ENCODE measurements at places on chromosomes 13 and 19. TPM values are rescaled to one million over a fixed set of nuclear protein-coding genes. Genes with fewer than 3 reads are reported as not detected.

GRCh38 chr19:4557144-4557970, 2.1 kb downstream of the SEMA6B start:
- peak; percentile 38 for DNase-seq

The KLK15 gene
- total RNA-seq: not detected

- DNase-seq: peak; percentile 83
These were observed 379.4 kb downstream of the KLF12 start for GRCh38 chr13:73754727-73755292.

The RFX2 gene
- 2.6 TPM for total RNA-seq

DNA sequence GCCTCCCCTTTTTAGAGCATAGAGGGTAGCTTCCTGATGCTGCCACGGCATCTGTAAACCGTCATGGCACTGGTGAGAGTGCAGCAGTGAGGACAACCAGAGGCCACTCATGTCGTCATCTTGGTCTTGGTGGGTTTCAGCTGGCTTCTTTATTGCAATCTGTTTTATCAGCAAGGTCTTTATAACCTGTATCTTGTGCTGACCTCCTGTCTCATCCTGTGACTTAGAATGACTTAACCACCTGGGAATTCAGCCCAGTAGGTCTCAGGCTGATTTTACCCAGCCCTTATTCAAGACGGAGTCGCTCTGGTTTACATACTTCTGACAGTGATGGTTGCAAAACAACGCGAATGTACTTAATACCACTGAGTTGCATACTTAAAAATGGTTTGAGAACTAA, 14.4 kb upstream of the FBN3 start:
- no peak for DNase-seq

DNA sequence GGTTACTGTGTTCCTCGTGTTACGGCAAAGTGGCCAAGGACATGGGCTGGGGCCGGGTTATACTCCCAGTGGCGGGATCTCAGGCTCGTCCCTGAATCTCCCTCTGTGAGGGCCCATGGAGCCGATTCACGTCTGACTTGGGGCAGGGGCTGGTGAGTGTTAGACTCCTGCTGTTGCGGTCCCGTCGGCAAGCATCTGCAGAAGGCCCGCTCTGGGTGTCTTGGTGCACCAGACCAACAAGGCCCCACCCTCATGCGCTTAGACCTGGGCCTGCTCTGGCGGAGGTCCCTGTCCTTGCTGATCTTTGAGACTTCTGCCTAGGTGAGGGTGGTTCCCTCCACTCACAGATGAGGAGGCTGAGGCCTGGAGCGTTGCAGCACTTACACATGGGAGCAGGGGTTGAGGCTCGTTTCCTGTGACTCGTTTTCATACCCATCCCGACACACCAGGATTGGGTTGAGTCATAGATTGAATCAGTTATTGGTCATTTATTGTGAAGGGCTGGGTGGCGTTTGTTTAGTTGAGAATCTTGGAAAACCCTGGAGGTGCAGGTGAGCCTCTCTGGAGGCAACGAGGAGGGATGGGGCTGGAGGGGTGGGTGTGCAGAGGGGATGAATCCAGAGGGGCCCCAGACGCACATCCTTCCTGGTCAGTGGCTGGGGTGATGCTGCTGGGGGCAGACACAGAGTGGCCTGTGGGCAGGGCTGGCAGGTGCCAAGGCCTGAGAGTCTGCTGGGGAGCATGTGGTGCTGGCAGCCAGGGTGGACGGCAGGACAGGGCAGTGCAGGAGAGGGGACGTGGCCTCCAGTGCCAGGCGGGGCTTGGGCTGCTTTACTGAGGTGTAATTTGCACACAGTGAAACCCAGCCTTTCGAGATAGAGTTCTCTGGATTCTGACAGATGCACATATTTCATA, 4.6 kb downstream of the EPN1 start:
- DNase-seq: no peak
